HT-29 (cell line): ENCODE measurements at places on chromosomes 1 and 21. TPM values are rescaled to one million over a fixed set of nuclear protein-coding genes. Genes with fewer than 3 reads are reported as not detected.

DBT gene
- 2.5 and 3.6 TPM in 2 replicates for total RNA-seq

C8A gene
- total RNA-seq = not detected in 2 replicates

UTS2 gene
- not detected in 2 replicates for total RNA-seq

VANGL2 gene
- total RNA-seq = 1.5 and 1.6 TPM in 2 replicates

RASSF5 gene
- total RNA-seq = 7.9 and 8.8 TPM in 2 replicates

HS2ST1 gene
- 20.2 and 27.1 TPM in 2 replicates for total RNA-seq

OR2L13 gene
- total RNA-seq = not detected in 2 replicates

OR2T29 gene
- not detected in 2 replicates for total RNA-seq

TNNT2 gene
- total RNA-seq = 0.13 and 0.46 TPM in 2 replicates

FCGR3A gene
- not detected in 2 replicates for total RNA-seq

SHISAL2A gene
- total RNA-seq = not detected in 2 replicates

SPEN gene
- total RNA-seq = 17.1 and 20.1 TPM in 2 replicates

CEP104 gene
- 22.7 and 31.3 TPM in 2 replicates for total RNA-seq

EXO1 gene
- total RNA-seq = 7.9 and 9.5 TPM in 2 replicates

CR1L gene
- not detected in 2 replicates for total RNA-seq

NR1I3 gene
- not detected in 2 replicates for total RNA-seq

ERICH3 gene
- total RNA-seq = not detected in 2 replicates

EXO5 gene
- total RNA-seq = 7.7 and 8.7 TPM in 2 replicates

CRYAA gene
- total RNA-seq = not detected in 2 replicates

CFH gene
- 27.3 and 28.8 TPM in 2 replicates for total RNA-seq

SPRR5 gene
- not detected in 2 replicates for total RNA-seq

WLS gene
- 29.0 and 30.8 TPM in 2 replicates for total RNA-seq

DISC1 gene
- total RNA-seq = 0.33 and 0.34 TPM in 2 replicates
